HL-60 (cell line): ENCODE measurements at places on chromosomes 3 and 15.

DNA sequence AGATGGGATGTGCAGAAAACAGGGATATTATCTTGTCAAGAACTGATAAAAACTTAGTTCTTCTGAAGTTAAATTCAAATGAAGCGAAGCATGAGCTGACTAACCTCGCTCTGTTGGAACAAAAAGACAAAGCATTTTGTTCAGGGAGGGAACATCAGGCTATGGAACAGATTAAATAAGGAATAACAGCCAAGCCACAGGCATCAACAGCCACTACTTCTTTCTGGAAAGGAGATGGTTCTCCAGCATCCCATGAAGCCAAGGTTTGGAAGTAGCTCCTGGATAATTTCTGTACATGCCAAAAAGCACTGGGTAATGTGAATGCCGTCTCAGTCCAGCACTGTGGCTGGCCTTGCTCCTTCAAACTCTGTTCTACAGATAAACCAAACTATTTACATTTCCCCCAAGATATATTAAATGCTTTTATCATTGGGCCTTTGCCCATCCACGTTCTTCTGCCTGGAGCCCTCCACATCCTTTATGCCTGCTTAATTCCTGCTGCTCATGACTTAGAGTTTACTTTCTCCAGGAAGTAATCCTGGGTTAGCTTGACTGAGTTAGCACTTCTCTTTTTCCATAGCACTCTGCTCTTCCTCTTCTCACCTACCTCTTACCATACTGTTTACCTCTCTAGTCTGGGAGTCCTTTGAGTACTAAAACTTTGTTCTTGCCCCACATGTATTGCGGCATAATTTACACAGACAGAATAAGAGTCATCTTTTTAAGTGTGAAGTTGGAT, 232.0 kb downstream of the CLSTN2 start:
- DNase-seq = no peak

DNA sequence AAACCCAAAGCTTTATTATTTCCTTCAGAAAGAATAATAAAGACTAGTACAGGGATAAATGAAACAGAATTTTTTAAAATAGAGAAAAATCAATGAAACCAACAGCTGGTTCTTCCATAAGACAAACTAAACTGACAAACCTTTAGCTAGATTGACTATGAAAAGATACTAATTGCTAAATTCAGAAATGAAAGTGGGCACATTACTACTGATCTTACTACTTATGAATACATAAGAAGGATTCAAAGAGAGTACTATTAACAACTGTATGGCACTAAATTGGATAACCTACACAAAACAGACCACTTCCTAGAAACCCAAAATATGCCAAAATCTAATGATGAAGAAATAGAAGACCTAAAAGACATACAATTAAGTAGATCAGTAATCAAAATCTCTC, 278.2 kb downstream of the ISL2 start:
- DNase-seq = no peak

- no peak for DNase-seq
Observed at GRCh38 chr15:52523192-52523591, 5.5 kb downstream of the MYO5A start.

DNA sequence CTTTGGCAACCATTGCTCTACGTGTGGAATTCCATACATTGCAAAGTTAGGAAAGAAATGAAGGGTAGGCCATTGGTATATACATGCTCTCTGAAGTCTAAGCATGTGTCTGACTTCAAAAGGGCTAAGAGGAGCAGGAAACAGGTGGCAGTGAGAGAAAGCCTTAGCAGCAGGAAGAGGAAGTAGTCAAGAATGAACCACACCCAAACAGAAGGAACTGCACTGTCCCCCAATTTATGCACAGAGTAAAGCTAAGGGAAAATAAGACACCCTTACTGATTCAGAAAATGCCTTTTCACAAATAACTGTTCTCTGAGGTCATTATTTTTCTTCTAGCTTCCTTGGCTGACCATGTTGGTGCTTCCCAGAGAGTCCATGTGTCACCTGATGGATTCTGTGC, 575.4 kb downstream of the NTRK3 start:
- DNase-seq = peak; percentile 27

DNA sequence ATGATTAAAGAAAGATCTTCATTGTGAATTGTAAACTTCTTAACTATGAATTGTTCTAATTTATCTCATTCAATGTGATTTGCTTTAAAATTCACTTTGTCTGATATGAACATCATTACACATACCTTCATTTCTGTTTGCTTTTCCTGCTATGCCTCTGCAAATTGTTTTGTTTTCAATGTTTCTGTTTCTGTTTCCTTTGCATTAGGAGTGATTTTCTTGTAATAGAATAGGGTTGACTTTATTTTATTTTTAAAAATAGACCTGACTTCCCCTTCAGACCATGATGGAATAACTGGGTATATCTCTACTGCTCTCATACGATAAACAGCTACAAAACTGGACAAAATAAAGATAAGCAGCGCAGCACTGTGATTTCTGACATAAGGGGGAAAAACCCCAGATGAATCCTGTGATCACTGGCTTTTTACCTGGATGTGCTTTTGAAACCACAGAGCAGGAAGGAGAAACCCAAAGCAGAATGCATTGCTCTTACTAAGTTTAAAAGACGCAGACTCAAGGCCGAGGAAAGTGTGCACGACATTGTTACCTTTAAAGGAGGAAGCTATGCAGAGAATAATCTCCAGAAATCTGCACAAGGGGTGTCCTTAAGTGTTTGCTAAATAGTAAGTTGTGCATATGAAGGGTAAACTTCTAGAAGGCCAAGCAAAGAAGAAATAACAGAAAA, 420.2 kb downstream of the TBC1D5 start:
- no peak for DNase-seq

DNA sequence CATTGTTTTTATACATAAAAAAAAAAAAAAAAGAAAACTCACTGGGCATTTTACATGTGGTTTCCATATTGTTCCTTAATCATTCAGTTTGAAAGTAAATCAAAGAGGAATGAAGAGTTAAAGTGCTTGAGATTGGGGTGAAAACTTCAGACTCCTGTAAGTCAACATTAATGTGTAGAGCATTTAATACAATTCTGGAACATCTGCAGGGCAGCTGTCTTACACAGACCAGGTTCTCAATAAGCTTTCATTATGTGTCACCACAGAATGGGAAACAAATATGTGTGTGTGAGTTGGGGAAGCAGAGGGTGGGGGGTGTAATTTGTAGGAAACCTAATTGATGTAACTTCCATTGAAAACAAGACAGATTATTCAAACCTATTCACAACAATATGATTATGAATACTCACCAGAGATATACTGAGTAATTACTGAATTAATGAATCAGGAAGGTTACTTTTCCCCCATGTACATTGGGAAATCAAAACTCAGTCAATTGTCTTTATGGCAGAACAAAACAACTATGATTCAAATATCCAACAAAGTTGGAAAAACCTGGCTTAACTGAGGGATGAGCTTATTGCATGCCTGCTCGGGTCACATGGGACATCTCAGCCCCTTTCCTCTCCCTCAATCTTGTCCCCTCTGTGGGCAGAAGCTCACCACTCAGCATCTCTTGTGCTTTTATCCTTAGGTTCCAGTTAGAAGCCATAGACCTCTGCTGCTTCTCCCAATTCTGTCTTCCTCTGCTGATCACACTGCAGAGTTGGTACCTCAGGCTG, 281.2 kb upstream of the THBS1 start:
- no peak for DNase-seq

- DNase-seq = no peak
Observed at GRCh38 chr3:123385001-123385401, 63.9 kb downstream of the ADCY5 start.

DNA sequence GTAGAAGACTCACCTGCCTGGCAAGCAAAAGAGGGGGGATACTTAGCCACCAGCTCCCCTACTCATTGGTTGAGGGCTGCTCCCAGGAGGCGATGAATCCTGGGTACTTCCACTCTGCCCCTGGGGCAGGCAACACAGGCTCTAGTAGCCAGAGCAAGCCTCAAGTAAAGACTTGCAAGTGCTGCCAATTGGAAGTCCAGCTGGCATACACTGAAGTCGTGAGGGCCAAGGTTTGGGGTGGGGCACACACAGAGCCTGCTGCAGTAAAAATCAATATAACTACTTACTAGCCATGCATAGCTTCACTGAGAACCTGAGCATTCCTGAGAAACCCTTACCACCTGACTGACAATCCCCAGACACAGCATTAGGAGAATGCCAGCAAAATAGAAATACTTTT, 123.0 kb upstream of the EIF1B start:
- DNase-seq = no peak

- no peak for DNase-seq
Observed at GRCh38 chr15:32657198-32657883, 15.8 kb downstream of the SCG5 start.

DNA sequence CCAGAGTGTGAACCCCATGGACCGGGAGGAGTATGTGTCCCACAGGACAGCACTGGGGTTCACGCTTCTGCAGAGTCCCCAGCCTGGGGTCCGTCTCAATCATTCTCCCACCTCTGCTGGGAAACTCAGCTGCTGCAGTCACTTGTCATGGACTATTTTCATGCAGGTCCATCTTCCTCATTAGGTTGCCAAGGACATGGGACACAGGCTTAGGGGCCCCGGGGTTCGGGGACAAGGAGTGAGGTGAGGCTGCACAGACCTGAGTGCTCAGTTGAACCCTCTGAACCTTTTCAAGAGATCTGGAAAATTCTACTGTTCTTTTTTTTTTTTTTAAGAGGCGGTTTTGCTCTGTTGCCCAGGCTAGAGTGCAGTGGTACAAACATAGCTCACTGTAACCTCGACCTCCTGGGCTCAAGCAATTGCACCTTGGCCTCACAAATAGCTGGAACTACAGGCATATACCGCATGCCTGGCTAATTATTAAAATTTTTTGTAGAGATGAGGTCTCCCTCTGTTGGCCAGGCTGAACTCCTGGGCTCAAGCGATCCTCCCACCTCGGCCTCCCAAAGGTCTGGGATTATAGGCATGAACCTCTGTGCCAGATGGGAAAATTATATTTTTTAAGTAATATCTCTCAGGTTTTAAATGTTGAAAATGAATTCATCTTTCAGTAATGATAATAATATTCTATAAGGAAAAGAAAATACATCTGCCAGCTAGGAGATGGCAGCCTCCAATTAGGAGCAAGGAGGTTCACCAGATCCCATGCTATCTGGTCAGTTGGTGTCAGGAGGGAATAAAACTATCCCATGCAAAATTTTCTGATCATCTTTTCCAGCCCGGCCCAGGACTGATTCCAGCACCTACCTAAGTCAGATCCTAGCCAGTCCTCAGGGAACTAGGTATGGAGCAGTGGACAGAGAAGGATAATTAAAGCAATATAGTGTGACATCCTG, 45.2 kb downstream of the RPN1 start:
- DNase-seq = no peak

DNA sequence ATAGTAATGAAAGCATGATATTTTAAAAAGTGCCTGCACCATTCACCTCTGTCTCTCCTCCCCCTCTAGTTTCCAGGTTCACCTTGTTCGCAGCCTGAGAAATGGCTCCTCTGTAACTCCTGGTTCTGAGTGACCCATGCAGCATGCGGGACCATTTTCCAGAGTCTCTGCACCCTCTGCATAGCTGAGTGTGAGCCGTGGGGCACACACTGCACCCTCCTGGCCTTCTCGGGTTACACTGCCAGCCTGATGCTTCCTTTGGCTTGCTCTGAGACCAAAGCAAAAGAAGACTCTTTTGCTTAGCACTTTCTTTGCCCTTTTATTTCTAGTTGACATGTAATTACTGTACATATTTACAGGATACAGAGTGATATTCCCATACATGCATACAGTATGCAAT, 287.3 kb downstream of the GABRG3 start:
- no peak for DNase-seq

GRCh38 chr15:44414001-44414400, 13.4 kb upstream of the CTDSPL2 start:
- DNase-seq = no peak

- DNase-seq = no peak
Observed at GRCh38 chr3:72171463-72171881, 386.5 kb upstream of the PROK2 start.

DNA sequence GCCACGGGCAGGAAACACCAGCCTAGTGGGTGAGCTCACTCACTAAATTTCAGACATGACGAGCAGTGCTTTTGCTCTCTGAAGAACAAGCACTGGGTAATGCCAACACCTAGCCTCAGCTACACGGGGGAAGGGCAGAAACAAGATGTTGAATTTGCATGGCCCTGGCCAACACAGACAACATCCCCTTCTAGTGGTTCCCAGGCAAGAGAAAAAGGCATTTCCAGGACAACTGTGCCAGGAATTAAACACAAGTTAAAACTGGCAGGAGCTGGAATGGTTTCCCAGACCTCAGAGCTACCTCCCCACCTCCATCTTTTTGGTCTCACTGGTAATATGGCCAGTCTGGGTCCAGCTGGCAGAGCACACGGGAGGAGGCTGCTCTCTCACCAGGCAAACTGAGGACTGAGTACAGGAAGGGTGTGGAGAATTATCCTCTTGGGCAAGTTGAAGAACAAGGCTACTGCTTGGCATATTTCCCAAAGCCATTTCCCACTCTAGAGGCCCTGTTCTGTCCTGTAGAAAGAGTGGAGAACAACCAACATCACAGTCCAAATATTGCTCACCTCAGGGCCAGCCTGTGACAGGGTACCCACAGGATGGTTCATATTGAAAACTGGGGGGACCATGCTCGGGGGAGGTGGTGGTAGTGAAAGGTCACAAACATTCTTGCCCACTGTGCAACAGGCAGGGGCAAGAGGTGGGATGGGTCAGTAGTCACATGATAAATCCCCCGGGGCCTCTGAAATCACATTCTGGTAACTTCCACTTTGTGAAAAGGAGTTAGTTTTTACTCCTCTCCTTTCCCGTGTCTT, 26.5 kb downstream of the TSPAN3 start:
- no peak for DNase-seq

DNA sequence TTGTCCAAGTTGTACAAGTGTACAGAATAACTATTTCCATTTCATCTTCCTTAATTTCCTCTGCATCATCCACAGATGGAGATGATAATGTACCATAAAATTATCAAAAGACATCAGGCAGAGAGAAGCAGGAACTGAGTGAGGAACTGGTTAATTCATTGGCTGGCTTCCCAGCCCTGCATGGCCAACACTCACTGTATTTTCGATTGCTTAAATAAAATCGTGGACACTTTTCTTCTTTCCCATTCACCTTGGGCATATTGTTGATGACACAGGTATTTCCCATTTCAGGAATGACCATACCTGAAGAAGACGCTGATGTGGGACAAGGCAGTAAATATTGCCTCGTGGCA, 144.2 kb upstream of the ABHD17C start:
- no peak for DNase-seq

- DNase-seq = no peak
Observed at GRCh38 chr3:13872451-13872850, 7.4 kb downstream of the WNT7A start.

- DNase-seq = no peak
Observed at GRCh38 chr3:106560451-106560966, 691.7 kb upstream of the CBLB start.

GRCh38 chr3:123481722-123482457, 33.0 kb upstream of the ADCY5 start:
- no peak for DNase-seq

DNA sequence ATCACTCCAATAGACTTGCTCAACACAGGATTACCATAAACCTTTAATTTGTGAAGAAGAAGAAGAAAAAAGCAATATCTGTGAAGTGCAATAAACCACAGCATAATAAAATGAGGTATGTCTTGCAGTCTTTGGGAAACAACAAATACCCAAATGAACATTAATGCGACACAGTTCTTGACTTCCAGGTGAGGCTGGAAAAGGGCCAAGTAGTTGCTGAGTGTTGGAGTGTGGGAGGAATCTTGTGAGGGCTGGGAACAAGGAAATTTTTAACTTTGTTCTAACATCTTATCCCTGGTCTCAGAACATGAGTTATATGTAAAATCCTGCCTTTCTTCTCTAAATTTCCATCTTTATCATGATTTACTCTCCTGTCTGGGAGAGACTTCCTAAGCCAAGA, 206.5 kb downstream of the DTWD1 start:
- no peak for DNase-seq

GRCh38 chr3:113054552-113054951, 63.8 kb downstream of the GTPBP8 start:
- DNase-seq = peak; percentile 76
